ENCODE measurements at places on chromosomes 16 and 17.
A peak's percentile ranks its signal among the peaks of the same experiment; 100 is the strongest.

DNA sequence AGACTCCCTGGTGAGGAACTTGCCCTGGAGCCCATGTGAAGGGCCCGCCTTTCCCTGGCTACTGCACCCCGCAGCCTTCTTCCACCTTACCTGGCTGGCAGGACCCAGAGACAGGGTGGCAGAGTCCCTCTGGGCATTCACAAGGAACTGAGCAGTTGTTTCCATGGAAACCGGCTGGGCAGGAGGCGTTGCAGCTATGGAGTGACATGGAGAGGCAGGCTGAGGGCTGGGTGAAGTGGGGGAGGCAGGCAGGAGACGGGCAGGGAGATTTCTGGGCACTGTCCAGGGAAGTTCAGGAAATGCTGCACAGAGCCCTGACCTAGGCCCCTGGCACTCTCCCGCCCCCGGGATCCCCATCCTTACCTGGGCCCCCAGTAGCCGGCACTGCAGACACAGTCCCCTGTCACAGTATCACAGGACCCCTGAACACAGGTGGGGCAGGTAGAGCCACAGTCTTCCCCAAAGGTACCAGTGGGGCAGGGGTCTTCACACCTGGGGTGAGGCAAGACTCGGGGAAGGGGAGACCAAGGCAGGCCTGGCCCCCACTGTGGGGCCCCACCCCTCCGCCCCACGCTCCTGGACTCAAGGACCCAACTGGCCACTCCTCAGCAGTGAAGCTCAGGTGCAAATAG lies 5.9 kb downstream of the SCARF1 start:
- DNase-seq = peak; percentile 54

DNA sequence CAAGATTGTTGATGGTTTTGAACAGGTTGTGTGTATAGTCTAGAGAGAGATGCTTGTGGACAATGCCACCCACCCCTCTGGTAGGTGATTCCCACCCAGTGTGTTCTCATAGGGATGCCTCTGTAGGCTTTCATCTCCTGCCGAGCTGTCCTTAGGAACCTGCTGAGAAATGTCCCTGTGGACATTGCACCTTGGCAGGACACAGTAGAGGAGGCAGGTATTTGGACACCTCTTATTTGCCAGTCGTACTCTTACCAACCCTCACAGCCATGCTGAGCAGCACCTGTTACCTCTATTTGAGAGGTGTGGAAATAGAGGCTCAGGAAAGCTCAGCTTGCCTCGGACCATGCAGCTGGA lies 33.2 kb downstream of the EPN2 start:
- DNase-seq = no peak

DNA sequence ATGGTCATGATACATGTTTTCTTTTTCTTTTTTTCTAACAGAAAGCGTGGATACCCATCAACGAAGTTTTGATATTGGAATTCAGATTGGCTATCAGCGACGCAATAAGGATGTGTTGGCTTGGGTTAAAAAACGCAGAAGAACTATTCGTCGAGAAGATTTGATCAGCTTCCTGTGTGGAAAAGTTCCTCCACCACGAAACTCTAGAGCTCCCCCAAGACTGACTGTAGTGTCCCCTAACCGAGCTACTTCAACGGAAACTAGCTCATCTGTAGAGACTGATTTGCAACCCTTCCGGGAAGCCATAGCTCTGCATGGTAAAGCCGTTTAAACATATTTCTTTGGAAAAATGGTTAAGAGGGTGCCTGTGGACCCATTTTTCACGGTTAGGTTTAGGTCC lies 11.5 kb downstream of the HAPSTR1 start:
- DNase-seq = no peak

DNA sequence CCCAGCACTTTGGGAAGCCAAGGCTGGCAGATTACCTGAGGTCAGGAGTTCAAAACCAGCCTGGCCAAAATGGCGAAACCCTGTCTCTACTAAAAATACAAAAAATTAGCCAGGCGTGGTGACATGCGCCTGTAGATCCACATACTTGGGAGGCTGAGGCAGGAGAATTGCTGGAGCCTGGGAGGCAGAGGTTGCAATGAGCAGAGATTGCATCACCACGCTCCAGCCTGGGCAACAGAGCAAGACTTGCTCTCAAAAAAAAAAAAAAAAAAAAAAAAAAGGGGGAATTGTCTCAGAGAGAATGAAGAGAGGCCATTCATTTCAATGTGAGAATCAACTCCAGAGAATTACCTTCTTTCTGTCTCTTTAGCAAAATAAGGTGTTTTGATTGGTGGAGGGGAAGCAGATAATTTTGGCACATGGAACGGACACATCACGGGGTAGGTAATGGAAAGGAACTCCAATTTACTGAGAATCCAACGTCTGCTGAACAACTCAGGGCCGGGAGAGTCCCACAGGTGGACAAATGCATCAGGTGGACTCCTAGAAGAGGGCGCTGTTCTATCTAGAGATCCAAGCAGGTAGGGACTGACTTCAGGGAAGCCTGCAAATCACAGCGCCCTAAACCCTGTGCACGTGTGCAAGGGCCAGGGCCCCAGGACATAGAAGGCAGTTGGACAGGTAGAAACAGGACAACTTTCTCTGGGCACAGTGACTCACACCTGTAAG lies 77.5 kb downstream of the BMERB1 start:
- no peak for DNase-seq

DNA sequence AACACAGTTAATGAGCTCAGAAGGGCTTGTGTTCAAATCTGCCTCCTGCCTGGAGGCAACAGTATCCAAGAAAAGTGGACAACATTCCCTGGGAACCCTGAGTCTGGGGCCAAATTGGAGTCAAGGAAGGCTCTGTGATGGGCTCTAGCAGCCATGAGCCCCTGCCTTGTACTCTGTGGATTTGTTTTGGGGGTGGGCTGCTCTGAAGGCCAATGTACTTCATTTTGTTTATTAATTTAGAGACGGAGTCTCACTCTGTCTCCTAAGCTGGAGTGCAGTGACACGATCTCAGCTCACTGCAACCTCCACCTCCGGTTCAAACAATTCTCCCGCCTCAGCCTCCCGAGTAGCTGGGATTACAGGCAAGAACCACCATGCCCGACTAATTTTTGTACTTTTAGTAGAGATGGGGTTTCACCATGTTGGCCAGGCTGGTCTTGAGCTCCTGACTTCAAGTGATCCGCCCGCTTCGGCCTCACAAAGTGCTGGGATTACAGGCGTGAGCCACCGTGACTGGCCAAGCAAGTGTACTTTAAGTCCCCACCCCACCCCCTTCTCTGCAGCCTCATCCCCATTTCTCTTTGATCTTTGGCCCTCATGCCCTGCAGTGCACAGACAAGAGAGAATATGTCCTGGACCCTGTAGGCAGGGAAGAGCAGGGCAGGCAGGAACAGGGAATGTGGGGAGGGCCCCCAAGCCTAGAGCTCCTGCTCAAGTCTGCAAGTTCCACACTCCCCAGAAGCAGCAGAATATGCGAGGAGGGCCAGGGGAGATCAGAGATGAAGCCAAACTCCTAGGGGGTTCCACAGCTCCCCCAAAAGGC lies 2.7 kb upstream of the GIP start:
- DNase-seq = no peak

- no peak for DNase-seq
Observed at GRCh38 chr17:81918832-81919545, 1.0 kb upstream of the SIRT7 start.

GRCh38 chr16:25395528-25395927 lies 137.9 kb upstream of the ZKSCAN2 start:
- DNase-seq = no peak

DNA sequence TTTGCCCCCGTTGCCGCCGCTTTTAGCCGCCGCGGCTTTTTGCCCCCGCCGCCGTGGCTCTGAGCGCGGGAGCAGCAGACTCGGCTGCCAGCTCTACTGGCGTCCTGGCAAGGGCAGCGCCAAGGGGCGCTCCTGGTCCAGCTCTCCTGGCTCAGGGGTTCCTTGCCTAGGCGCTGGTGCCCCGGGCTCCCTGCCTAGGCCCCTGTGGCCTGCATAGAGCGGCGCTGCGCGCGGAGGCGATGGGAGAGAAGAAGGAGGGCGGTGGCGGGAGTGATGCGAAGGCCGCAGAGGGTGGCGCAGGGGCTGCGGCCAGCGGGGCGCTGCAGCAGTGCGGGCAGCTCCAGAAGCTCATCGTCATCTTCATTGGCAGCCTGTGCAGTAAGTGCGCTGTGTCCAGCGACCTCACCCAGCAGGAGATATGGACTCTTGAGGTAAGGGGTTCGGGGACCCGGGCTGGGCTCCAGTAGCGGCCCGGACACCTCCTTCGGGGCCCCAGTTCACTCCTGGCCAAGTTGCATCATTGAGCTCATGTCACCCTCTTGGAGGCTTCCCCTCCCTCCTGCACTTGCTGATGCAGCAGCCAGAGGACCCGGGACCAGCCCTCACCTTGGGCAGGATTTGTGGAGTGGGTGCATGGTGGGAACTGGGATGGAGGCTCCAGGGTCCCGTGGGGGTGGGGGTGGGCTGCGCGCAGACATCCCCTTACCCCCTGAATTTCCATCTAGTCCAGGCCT lies 1344.4 kb downstream of the TP53TG3F start:
- DNase-seq = no peak

GRCh38 chr17:29177541-29177870 lies 2.7 kb downstream of the MYO18A start:
- DNase-seq = no peak

DNA sequence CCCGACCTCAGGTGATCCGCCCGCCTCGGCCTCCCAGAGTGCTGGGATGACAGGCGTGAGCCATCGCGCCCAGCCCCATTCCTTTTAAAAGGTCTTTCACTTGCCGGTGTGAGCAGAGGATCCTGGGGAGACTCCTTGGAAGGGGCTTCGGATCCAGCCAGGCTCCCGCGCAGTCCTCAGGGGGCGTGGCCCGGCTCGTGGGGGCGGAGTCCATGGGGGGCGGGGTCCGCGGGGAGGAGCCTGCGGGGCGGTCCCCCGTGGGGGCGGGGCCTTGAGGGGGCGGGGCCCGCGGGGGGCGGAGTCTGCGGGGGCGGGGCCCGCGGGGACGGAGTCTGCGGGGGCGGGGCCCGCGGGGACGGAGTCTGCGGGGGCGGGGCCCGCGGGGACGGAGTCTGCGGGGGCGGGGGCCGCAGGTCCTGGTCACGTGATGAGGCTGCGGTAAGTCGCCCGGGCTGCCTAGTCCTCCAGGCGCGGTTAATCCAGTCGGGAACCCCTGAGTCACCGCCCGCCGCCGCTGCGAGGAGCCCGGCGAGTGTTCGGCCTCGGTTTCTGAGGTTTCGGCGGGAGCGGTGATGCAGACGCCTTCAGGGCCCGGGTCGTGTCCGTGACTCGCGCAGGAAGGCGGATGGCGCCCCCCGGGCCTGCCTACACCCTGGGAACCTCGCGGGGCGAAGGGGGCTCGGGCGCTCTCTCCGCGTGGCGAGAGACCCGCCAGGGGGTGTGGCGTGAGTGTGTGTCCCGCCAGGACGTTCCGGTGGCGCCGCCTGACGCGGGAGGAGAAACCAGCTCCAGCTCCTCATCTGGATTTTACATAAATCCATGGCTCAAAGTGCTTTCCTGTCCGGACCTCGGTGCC lies 23.6 kb upstream of the ABR start:
- DNase-seq = peak; percentile 80

DNA sequence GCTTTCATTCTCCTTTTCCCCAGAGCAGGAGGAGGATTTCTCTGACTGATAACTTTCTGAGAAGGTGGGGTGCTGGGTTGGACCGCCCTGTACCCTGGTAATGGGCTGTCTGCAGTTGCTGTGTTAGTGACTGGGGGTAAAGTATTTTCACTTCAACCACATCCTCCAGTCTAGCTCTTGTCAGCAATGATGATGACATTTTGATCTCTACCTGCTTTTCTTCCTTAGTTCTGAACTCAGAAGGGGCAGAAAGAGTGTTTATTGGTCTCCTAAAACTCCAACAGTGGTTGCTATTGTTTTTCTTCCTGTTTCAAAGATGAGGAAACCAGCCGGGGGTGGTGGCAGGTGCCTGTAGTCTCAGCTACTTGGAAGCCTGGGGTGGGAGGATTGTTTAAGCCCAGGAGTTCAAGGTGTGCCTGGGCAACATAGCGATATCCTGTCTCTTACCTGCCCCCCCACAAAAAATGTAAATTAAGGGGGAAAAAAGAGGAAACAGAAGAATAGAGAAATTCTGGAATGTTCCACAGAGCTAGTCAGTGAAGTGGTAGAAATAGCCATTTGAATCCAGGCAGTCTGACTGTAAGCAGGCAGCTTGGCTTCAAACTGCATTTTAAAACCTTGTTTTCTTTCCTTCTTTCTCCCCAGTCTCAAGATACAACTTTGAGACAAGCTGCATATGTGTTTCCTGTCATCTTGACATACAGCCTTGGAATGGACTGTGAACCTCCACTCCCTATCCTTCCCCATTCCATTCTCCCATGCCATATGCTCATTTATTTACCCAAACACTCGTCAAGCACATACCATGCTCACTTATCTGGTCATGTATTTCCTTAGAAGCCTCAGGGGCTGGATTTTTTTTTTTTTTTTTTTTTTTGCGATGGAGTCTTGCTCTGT lies 3.3 kb upstream of the N4BP1 start:
- no peak for DNase-seq

DNA sequence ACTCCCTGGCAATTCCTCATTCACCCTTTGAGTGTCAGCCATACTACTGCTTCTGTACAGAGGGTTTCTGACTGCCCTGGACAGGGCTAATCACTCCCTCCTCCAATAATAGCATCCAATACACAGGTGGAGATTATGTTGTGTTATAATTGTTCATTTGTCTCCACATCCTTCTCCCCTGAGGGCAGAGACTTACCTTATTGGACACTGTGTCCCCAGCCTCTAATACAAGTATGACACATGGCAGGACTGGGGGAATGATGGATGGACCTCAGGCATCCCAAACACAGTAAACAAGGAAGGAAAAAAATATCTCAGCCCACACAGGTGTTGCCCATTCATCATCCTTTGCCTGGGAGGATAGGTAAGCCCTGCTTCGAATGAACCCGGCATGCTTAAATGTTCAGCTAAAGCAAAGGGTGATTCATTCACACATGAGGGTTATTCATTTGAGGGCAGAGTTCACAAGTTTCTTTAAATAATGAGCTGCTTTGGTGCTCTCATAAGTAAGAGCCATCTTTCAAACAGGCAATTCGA lies 34.8 kb downstream of the MMD start:
- no peak for DNase-seq

DNA sequence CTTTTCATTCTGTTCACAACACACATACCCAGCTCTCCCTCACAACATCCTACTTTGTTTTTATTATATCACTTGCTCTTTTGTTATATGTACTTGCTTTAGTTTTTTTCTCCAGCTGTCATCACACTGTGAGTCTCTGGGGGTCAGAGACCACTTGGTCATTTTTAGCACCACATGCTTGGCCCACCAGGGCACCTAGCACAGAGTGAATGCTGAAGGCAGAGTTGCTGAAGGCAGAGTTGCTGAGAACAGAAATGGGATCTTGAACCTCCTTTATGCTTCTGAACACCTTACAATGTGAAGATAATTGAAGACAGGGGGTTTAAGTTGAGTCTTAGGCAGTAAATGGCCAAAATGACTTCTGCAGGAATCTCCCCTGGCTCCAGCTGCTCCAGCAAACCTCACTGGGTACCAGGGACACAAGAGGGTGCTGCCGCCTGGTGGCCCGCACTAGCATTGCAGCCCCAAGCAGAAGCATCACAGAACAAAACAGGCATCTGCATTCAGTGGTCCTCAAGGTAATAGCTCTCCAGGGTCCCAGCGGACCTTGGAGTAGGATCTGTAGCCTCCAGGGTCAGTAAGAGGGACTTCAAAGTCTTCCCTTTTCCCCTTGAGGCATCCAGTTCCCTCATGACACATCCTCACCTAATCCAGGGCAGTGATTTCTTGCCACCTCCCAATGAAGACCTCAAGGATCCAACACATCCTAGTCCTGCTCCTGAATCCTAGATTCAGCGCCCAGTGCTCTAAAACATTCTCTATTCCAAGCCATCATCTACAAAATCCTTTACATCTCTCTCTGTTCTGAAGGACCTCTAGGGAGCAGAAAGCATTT lies 1972.6 kb downstream of the TP53TG3F start:
- DNase-seq = peak; percentile 77

- DNase-seq = no peak
Observed at GRCh38 chr17:34452769-34453168, 89.7 kb upstream of the CCL1 start.

- no peak for DNase-seq
Observed at GRCh38 chr17:41442739-41443138, 2.0 kb upstream of the KRT38 start.
